Endothelial cell of umbilical vein (primary cell): ENCODE measurements at places on chromosomes 7 and 10. TPM values are rescaled to one million over a fixed set of nuclear protein-coding genes. Genes with fewer than 3 reads are reported as not detected.

GRCh38 chr10:54194806-54195205 lies 606.2 kb downstream of the PCDH15 start:
- no peaks in the 10 kb centered on the region for H3K36me3 ChIP-seq
- no peaks in the 10 kb centered on the region for H3K4me1 ChIP-seq
- no peak overlapping the region for H3K4me3 ChIP-seq

DNA sequence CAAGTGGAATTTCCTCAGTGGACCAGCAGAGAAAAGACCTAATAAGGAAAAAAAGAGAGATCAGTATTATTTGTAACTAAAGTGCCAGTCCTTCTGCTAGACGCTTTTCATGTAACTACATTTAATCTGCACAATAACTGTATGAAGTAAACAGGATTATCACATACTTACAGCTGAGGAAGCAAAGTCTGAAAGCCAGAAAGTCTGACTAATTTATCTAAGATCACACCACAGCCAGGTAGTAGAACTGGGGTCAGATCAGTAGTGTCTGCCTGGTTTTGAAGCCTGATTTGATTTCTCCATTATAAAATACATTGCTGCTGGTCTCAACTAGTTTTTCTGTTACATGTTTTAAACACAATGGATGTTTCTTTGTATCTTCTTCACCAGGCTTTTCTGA lies 69.2 kb downstream of the PODXL start:
- peaks cover 2% of the 10 kb centered on the region for H3K36me3 ChIP-seq
- no peak overlapping the region for H3K4me3 ChIP-seq
- no peaks in the 10 kb centered on the region for H3K27me3 ChIP-seq
- peak; percentile 44 for DNase-seq
- H3K4me1 ChIP-seq = peaks cover 28% of the 10 kb centered on the region

Gene TEX36
- total RNA-seq = not detected in 2 replicates

DNA sequence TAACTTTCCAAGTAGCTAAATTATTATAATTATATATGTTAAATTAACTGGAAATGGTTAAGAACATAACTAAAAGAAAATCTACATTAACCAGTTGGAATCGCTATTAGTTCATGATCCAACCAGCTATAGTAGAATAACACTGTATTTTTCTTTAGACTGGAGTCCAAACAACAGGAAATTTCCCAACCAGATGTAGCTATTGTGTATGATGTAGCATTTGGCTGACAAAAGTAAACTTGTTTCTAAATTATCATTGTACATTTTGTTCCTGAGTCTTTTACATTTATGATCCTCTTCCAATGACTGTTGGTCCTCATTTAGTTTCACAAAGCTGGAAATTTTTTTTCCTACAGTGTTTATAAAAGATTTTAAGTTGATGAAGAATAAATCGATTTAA lies 62.1 kb downstream of the PAPSS2 start:
- H3K36me3 ChIP-seq = peaks cover 3% of the 10 kb centered on the region
- H3K27me3 ChIP-seq = no peaks in the 10 kb centered on the region
- no peak overlapping the region for H3K4me3 ChIP-seq
- no peak overlapping the region for H3K27ac ChIP-seq
- peaks cover 37% of the 10 kb centered on the region for H3K4me1 ChIP-seq
- DNase-seq = peak; percentile 68

Gene BTBD16
- total RNA-seq = 0.78 TPM in 1 of 2 replicates, not detected in the other
